ENCODE measurements at places on chromosomes 16 and 17.

GRCh38 chr16:65336160-65336559 lies 214.3 kb upstream of the CDH11 start:
- no peak for DNase-seq

GRCh38 chr17:40501499-40501911 lies at the start of gene TNS4:
TNS4 (minus strand) TSS chr17:40501623; CDS start chr17:40496425, 5,198 bp downstream.
- DNase-seq, result no peak

GRCh38 chr17:57302690-57303465 lies 46.6 kb downstream of the MSI2 start:
- DNase-seq, result no peak

DNA sequence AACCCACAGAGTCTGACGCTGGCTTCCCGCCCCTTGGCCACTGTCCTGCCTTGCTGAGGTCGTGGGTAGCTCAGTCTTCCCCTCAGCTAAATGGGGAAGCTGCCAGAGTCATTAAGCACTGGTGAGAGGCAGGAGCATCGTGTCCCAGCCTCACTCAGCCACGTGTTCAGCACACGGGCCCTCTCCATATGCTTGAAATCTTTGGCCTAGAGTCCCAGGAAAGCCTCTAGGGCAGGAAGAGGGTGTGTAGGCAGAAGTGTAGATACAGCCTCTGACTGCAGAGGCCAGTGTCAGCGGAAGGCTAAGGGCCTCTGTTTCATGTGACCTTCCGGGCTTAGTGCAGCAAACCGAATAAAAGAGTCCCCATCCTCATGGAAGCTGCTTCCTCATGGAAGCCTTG lies 4.1 kb downstream of the DHODH start:
- no peak for DNase-seq

- no peak for DNase-seq
Observed at GRCh38 chr17:19332371-19333131, 30.0 kb downstream of the B9D1 start.

- DNase-seq, result no peak
Observed at GRCh38 chr17:2776589-2777241, 19.5 kb upstream of the RAP1GAP2 start.
